ENCODE measurements at places on chromosomes 12 and 14. TPM values are rescaled to one million over a fixed set of nuclear protein-coding genes. Genes with fewer than 3 reads are reported as not detected.

Gene REM2
- 0.61 TPM for polyA plus RNA-seq

DNA sequence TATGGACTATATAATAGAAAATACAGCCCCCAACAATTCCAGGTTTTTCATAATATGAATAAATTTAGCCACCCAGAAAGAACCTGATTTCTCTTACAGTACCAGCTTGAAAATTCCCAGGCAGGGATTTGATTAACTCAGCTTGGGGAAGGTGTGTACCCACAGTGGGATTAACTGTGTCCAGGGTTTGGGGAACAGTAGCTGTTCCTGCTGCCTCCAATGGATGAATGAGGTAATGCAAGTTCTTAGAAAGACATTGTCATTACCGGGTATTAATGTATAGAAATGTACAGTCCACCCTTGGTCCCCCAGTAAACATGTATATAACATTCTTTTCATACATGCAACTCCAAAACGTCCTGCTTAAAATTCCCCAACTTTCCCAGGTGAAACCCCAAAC, 115.6 kb downstream of the LRIG3 start:
- DNase-seq, result no peak

GRCh38 chr12:117109943-117110635, 10.9 kb upstream of the TESC start:
- no peak for DNase-seq

GRCh38 chr12:53207042-53207441, at the start of gene ITGB7:
Gene ITGB7 (minus strand): TSS chr12:53207251. CDS start chr12:53200443, 6,808 bp downstream.
- no peak for DNase-seq

DNA sequence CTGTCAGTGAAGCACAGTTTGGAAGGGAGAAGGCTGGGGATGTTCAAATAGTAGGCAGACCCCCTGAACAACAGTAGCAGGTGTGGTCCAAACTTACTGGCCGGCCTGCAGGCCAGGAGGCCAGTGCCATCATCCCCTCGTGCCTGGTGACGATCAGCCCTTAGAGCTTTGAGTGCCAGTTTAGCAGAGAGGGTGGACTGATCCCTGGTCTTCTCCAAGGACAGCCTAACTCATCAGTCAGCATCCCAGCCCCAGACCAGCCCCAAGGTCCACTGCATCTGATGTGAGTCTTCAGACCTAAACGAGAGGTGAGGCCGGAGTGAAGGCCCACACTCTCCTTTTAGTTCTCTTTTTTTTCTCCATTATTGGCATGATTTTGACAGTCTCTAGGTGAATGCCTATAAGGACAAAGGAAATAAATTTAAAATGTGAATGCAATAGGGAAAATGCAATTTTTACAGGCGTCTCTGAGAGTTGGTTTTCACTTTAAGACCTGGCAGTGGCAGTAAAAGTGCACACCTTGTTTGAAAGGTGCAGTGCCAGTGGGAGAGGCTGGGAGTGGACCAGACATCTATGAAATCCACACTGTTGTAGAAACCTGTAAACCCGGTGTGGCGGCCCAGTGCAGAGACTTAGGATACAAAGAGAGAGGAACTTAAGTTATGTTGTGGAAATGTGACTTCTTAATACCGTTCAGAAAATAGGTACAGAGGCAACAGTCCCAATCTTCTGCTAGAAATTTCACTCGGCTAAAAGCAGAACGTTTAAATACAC, 311.2 kb downstream of the CACNA1C start:
- no peak for DNase-seq

DNA sequence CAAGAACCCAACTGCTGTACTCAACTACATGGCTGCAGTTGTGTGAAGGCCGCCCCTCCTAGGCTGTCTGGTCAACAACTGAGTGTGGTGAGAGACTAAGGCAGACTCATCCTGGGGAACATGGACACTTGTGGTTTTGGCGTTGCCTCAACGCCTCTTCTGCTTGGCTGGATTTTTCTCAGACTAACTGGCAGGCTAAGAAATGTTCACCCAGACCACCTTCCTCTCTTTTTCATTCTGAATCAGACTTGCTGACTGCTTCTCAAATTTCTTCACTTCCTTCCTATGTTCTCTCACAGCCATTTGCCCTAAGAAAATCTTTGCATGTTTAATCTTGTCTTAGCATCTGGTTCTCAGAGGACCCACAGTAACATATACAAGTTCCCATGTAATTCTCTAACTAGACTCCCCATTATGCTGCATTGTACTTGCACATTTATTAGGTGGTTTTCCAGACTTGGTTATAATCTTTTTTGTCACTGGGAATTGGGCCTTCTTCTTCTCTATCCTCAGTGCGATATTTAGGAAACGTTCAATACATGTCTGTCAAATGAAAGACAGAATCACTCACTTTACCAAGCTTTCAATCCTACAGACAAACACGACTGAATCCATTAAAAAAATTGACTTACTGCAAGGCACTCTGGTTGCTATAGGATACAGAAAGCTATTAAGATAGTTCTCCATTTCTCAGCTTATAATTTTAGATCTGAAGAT, 327.6 kb downstream of the CCER1 start:
- DNase-seq, result no peak

Data from right lung (tissue), 10 donors.